Activated CD4-positive, alpha-beta T cell treated with anti-CD3 and anti-CD28 coated beads for 48 hours (primary cell): ENCODE measurements at places on chromosomes 7 and 10.

DNA sequence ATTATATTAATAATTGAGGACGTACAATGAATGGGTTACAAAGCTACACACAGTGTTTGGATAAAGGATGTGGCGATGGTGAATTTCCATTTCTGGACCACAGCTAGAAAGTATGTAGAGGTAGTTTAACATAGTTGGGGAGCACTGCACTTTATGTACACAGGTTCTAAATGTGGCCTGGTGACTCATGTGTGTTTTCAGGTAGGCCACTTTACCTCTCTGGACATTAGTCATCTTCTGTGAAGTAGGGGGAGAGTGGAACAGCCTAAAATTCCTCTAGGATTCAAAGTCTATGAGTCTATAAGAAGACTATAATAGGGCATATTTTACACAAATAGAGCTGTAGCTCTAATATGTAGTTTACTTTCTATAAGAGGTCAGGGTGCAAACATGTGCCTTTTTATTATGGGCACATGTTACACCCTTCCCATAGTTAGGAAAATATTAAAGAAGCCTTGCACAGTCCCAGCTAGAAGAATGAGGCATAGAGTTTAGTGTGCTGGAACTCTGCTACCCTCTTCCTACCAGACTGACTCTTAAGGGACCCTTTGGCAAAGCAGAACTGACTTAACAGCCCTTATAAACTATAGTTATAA, 594.9 kb downstream of the LRMDA start:
- DNase-seq, result no peak

DNA sequence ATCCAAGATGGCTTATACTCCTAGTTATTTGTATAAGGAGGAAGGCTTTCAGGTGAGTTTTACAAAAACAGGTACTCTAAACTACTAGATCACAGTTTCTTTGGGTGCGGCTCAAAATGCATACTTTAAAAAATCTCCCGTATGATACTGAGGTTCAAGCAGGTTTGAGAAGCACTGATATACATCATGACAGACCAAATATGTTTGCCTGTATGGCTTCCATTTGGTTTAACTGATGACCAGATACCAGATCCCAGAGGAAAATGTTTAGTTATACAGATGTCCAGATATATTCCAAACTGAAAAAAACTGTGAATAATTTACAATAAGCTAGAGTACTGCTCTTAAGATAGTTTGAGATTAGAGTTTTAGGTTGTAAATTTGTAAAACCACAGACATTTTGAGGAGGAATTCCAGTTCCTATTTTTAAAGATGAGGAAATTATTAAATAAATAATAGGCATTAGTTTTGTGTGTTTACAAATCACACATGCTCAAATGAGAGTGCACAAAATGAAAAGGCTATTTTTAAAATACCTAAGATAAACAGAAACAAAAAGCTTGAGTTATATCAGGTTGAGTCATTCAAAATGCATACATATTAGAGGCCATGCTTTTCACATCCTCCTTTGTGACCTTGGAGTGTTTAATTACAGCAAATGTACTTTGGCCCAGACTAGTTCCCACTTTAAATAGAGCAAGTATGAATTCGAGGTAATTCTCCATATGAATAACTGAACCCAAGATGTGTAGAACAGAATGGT, 60.5 kb downstream of the SEMA3C start:
- DNase-seq, result no peak

DNA sequence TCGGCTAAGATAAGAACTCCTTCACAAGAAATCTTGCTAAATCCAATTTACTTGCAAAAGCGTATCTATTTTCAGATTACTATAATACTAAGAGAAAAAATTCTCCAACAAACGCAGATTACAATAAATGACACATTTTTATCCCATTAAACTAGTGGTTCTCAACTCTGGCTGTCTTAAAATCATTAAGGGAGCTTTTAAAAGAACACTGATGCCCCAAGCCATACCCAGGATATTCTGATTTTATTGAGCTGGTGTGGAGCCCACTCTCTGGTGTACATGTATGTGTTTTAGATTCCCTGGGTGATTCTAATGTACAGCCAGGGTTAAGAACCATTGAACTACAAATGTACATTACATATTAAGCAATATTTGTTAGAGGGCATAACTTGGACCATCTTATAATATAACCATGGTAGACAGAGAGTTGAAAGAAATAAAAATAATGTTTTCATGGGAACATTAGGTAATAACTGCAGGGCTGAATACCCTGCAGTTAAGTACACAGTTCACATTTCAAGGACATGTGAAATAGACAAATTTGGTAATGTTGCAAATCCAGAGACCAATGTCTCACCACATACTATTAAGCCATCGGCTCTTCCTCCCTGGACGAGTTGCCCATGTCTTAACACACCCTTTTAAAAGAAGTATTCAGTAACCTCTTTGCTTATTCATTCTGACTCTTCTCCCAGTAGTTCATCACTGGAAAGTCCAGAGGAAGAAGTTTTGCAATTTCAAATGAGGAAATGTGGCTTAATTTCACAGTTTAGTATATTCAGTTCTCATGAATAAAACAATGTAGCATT, 6.2 kb downstream of the GSAP start:
- no peak for DNase-seq

DNA sequence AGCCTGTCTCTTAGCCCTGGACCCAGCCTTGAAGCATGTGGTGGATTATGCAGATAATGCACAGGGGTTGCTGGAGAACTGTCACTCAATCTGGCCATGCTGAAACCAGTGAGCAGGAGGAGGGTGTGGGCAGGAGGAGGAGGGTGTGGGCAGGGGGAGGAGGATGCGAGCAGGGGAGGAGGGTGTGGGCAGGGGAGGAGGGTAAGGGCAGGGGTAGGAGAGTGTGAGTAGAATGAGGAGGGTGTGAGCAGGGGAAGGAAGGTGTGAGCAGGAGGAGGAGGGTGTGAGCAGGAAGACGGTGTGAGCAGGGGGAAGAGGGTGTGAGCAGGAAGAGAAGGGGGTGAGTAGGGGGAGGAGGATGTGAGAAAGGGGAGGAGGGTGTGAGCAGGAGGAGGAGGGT, 18.8 kb downstream of the CAMK2B start:
- DNase-seq, result peak; percentile 1

DNA sequence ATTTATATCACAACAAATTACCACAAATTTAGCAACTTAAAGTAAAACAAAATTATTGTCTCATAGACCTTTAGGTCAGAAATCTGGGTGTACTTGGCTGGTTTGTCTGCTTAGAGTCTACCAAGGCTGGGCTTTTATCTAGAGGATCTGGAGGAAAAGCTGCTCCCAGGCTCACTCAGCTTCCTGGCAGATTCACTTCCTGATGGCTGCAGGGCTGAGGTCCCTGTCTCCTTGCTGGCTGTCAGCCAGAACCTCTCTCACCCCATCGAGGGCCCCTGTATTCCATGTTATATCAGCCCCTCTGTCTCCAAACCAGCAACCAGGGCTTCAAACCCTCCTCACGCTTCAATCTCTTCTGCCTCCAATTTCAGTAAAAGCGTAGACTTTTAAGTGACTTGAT, 734.9 kb downstream of the NRG3 start:
- DNase-seq, result no peak

- DNase-seq, result no peak
These were observed 1.9 kb downstream of the BUB3 start for GRCh38 chr10:123156078-123156477.

GRCh38 chr10:12733271-12733670, 268.2 kb downstream of the CCDC3 start:
- no peak for DNase-seq

GRCh38 chr7:22724861-22725260, 2.1 kb upstream of the IL6 start:
- no peak for DNase-seq

DNA sequence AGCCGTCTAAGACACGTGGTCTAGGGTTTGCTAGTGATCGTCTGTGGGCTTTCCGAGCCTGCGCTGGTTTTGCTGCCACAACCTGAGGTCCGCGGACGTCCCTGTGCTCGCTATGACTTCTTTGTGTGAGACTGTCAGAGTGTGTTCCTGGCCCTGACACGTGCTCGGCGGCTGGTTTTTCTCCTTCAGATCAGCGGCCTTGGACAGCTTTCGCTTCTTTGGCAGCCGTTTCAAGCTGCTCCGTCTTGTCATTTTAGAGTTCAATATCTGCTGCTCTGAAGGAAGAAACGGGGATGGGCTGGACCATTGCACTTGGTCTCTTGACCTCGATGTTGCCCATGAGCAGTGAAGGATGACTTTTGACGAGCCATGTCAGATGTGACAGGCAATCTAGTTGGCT, 147.3 kb downstream of the MGMT start:
- DNase-seq, result no peak

GRCh38 chr7:157566631-157567006, 229.8 kb downstream of the DNAJB6 start:
- no peak for DNase-seq

DNA sequence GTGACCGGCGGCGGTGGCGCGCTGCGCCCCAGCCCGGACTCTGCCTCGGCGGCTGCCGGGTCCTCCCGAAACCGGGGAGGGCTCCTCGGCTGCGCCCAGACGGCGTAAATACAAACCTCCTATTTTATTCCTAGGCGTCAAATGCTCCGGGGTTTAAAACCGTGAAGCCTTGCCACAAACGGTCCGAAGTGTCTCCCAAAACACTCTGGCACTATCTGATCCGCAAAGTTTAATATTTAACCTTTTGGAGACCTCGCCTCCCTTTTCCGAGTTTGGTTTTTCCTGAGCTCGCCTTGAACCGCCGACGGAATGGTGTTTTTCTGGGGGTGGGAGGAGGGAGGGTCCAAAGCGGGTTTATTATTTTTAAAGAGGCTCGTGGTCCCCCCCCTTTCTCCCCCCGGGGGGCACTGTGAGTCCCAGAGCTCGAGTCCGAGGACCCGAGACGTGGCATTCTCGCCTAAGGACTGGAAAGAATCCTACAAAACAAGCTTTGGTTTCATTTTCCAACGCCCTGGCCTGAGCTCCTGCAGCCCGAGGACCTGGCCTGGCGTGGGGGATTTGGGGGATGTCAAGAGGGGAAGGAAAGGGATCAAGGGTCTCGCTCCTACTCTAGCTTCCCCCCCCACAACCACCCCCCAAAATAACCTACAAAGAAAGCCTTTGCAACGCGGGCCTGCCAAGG, 1.8 kb downstream of the TNRC18 start:
- DNase-seq, result no peak

DNA sequence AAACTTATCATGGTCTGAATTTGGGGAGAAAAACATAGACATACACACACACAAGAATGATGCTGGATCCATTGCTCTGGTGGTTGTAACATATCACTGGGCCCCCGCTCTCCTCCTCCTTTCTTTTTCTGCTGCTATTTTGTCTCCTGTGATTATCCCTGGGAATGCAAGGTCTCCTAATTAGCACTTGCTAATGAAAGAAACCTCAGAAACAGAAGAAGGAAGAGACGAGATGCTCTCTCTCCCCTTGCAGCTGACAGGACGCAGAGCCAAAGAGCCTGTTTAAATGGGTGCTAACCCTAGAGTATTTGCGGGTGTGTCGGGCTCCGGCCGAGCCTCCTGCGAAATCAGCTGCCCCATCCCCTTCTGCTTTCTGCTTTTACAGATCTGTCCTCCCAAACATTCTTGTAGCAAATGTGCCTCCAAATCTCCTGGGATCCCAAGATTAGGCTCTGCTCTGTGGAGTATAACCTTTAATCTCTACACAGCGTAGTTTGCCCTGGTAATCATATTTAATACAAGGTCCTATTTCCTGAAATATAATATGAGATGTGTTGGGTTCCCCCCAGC, 81.5 kb downstream of the FRMPD2 start:
- no peak for DNase-seq

GRCh38 chr7:102387064-102387463, 9.1 kb upstream of the PRKRIP1 start:
- no peak for DNase-seq

DNA sequence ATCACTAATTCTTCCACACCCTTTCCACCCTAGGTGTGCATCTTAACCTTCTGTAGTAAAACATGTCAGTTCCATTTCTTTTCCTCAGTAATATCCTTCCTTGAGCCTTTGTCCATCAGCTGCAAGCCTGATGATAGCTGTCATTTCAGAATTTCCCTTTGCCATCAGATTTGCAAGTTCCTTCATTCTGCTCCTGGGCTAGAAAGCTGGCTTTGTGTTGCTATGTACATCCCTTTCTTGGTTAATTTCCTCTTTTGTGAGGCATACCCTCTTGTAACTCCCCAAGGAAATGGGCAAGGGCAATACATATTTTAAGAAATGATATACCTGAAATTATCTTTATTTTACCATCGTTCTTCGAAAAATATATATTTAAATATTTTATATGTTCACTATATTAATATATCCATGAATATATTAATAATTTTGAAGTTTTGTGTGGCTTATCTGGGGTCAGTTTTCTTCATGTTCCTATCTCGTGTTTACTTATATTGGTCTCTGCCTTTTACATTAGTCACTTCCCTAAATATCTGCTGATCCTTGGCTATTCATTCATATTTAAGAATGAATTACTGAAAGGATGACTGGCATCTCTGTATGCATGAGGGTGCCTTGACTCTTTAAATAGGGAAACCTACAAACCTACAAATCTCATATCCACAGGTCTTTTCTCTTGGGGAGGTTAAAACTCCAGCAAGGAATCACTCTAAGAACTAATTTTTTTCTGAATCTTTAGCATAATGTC, 143.8 kb downstream of the ZNF22 start:
- no peak for DNase-seq

GRCh38 chr7:37920305-37920848, at the start of gene EPDR1:
TSS of gene EPDR1 (plus strand) at chr7:37920640. CDS start at chr7:37920940, 300 bp downstream.
- DNase-seq, result peak; percentile 58

DNA sequence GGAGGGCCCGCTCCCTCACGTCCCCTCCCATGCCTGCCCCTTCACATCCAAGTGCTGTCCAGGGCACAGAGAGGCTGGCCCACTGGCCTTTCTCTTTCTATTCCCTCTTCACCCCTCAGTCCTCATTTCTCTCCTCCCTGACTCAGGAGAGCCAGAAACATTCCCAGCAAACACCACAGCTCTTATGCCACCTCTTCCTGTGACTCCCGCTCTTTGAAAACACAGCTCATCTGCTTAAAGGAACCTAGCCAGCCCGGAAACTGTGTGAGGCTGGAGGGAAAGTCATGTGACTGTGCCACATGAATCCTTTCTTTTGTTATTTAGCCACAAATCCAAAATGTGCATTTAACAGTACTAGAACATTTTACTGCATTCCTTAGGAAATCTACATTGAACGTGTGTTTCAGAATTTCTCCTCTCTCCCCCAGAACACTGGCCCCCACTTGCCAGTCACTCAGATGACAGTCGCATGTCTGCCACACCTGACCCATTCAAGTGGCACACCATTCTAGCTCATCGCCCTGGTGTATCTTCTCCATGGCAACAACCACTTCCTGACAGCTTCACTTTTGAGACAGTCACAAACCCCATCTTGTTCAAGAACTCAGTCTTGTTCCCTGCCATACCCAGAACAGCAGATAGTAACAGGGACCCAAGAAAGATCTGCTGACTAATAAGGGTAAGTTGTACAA, 42.8 kb downstream of the GRB10 start:
- peak; percentile 56 for DNase-seq

- no peak for DNase-seq
These were observed 4.9 kb downstream of the PKD2L1 start for GRCh38 chr10:100325158-100325557.
